ACHN (cell line): ENCODE measurements at places on chromosomes 3 and 15.

- DNase-seq, result no peak
Observed at GRCh38 chr3:192068464-192069254, 607.7 kb downstream of the PYDC2 start.

DNA sequence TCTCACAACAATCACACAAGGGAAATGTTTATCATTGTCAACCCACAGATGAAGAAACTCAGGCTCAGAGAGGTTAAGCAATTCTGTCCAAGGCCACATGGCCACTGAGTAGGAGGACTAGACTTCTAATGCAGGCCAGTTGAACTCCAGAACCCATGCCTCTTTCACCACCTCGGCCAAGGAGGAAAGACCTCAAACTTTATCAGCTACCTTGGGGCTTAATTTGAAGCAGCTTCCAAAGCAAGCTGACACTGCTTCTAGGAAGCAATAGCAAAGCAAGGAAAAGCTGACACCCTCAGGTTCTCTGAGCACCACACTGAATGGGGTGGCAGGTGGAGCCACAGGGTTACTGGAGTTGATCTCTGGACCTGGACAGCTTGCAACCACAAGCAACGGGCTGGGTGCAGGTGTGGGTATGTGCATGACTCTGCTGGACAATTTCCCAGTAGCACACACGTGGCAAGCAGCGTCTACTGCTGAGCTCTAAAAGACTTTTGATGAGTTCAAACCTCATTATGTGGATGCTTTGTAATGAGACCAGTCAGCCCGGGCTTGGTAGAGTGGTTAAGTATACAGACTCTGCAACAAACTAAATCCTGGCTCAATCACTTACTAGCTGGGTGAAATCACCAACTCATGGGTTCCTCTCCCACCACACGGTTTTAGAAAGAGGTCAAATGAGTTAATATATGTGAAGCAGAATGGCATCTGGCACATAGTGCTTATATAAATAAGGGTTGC is 23.1 kb downstream of the CCNL1 start:
- no peak for DNase-seq

DNA sequence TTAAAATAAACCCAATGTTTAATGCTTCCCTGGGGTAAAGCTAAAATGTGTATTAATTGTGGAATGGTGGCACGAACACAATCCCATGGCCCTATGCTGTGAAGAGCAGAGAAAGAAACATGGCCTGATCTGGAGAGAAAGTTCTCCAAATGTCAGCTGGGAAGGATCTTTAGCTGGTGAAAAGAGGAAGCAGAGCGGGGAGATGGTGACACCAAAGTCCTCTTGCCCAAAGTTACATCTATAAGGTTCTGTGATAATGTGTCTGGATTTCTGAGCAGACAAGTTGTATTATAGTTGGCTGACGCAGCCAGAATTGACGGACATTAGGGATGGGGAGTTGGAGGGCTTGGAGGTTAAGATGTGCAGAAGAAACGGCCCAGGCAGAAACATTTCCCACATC is 196.2 kb downstream of the CHST2 start:
- no peak for DNase-seq

- DNase-seq, result no peak
Observed at GRCh38 chr3:38837358-38837757, 21.3 kb upstream of the SCN10A start.
